Stimulated activated naive CD8-positive, alpha-beta T cell treated with anti-CD3 and anti-CD28 coated beads, Interleukin-15, amount 100 ng/mL, for 72 hours (primary cell): ENCODE measurements at places on chromosomes 7 and 10.
A peak's percentile ranks its signal among the peaks of the same experiment; 100 is the strongest.

DNA sequence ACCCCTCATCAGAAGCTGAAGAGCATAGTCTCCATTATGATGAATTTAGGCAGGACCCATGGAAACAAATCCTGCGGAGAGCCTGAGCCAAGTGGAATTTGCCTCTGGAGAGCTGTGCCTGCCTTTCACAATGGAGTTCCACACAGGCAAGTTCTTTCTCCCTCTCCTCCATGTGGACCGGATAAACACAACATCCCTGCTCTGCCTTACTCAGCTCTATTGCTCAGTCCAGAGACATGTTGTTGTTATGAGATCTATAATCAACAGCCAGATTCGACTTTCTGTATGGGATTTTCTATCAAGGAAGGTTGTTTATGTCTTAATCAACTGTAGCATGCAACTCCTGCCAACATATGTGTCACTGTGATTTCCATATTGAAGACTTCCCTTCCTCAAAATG lies 59.5 kb upstream of the ELMO1 start:
- no peak for DNase-seq

DNA sequence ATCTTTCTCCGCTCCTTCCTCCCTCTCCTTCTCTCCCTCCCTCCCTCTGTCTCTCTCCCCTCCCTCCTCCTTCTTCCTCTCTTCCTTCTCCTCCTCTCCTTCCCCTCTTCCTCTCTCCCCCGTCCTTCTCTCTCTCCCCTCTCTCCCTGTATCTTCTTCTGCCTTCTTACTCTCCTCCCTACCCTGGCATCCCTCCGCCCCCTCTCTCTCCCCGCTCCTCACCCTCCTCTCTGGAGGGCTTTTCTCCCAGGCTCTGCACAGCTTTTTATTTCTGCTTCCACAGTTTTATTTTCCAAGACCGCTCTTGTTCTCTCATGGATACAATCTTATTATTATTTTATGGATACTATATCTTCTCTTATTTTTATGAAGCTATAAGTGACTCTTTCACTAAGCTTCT lies 32.6 kb downstream of the AP5Z1 start:
- DNase-seq = no peak

- no peak for DNase-seq
Observed at GRCh38 chr7:46160861-46161260, 239.8 kb upstream of the IGFBP3 start.

DNA sequence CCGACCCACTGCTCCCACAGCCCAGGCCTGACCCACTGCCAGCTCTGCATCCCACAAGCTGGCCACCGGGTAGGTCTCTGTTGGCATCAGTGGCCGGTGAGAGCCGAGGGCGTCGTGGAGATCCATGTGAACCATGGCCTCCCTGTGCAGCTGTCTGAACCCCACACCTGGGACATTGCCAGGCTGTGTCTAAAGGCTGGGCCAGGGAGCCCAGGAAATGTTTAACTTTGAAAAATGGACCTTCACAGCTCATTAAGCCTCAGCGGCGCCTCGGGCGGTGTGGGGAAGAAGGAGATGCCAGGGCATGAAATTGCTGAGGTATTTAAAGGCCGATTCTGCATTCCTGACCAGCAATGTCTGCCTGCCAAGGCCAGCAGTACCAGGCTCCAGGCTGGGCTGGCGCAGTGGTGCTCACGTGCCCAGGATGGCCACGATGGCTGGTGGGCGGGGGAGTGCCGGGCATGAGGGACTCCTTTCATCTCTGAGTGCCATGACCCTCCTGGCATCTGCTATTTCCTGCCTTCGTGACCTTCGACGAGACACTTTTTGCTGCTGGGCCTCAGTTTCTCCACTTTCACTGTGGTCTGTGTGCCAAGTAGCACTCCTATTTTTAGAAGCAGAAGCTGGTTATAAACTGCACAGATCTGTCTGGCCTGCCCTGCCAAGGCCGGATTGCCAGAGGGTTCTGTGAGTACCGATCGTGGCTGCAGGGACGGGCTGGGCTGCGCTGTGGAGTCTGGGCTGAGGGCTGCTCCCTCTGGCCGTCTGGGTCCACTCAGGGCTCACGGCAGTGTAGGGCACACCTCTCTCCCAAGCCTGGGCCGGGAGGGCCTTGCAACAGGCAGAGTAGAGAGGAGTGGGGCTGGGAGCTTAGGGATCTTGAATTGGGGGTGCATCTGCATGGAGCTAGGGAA lies 21.8 kb downstream of the ELFN1 start:
- peak; percentile 7 for DNase-seq

DNA sequence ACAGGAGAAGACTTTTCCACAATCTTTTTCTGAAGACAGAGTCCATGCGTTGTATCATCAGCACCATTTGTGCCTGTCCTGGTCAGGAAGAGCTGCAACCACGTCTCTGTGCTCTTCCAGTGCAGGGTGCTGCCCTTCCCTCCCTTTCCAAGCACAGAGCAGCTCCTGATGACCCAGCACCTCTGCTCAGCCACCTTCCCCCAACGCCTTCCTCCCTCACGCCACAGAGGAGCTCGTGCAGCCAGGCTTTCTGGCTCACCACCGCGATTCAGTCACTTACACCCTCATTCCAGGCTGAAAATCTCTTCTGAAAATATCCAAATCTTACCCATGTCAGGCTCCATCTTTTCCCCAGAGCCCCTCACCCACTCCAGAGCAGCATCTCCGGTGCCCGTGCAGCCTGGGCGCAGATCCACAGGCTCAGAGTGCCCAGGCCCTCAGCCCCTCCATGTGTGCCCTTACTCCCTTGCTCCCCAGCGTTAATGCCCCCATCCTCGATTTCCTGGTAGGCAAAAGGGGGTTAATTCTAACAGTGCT lies 181.5 kb downstream of the DIP2C start:
- DNase-seq = no peak

GRCh38 chr10:103699611-103700435 lies 155.6 kb downstream of the SH3PXD2A start:
- DNase-seq = no peak

DNA sequence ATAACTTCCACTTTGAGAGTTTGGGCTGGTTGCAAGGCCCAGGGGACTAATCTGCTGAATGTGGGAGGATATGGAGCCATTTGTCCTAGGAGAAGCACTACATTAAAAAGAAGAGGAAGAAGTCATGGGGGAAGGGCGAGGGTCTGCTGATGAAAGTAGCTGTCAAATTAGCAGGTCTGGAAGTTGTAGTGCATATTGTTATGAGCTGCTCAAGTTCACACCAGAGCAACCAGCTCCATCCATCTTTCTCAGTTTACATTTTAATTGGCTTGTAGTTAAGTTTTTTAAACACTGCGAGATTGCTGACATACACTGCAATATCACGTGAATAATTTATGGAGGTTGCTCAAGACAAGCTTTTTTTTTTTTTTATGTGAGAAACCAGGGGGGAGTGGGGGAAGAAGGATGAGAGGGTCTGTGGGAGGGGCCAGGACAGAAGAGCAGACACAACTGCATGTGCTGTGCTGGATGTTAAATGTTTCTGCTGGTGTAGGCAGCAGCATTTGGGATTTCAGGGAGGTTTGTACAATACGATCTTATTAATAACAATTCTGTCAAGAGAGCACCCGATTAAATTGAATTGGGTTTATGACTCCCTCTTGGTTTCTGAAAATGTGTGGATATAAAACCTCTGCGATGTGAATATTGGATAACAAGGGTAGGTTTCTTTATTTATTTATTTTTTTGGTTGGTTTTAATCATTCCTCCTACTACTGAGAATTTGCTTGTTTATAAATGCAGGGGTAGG lies 759.0 kb upstream of the GALNT17 start:
- DNase-seq = no peak

- DNase-seq = no peak
Observed at GRCh38 chr10:34031400-34031799, 696.9 kb upstream of the NRP1 start.

DNA sequence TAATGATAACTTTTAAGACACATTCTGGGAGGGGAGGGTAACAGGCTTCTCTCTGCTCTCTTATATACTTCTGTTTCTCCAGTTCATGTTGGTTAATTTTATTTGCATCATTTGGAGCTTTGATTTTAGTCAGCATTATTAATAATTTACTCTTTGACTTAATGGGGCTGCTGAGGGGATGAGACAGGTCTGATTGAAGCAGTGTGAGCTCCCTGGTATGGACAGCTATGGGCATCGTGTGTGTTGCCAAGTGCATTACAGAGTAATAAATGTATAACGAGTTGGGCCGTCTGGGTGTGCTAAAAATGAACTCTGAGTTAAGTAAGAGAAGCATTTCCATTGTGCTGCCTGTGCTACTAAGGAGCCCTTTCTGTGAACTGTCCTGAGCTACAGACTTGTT lies 31.7 kb upstream of the IKZF1 start:
- DNase-seq = no peak

GRCh38 chr10:117322260-117322659 lies 53.0 kb downstream of the PDZD8 start:
- DNase-seq = no peak

DNA sequence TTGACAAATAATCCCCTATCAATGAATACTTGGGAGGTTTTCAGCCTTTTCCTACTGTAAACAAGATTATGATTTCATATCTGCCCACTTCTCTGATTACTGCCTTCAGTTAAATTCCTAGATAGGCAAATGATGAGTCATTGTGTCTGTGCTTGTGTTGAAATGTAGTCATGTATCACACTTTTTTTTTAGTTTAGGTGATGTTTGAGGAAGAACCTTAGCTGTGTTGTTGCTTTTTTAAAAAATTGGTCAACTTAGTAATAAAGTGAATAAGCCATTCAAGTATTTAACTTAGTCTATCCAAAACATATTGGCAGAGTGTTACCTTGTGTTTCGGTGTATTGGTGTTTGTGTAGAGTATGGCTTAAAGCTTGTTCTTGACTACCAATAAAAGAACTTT lies 60.0 kb downstream of the WAC start:
- no peak for DNase-seq

GRCh38 chr10:71763352-71764127 lies 9.8 kb downstream of the VSIR start:
- DNase-seq = no peak

- DNase-seq = no peak
Observed at GRCh38 chr7:42493436-42494198, 256.6 kb upstream of the GLI3 start.

DNA sequence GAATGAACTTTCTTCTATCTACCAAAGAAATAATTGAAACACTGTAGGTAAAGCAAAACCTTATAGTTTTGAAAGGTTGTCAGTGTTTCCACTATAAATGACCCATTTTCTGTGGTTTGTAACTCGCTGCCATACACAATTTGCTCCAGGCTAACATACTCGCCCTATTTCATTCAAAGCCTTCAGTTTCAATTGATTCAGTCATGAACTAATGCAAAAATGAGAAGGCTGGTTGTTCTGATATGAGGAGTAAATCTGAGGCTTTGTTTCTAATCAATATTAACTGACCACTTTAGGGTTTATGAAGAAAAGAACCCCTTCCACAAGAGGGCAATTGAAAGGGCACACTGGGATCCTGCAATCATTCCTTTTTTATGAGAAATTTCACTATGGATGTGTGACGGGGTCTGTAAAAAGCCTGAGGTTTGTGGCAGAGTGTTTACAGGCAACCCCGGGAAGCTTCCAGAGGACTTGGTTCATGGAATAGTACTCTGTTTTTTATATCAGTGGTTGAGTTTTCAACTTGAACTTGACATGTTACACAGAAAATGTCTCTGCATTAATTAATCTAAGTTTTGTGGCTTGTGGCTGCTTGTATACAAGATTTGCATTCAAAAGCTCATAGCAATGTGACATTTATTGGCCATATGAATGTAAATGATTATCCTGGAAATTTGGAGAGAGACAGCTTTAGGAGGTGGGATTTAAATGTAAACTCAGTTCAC lies 133.2 kb downstream of the NRP1 start:
- no peak for DNase-seq
